Stimulated activated effector memory CD8-positive, alpha-beta T cell treated with anti-CD3 and anti-CD28 coated beads, Interleukin-12 subunit alpha, Interleukin-12 subunit beta, amount 100 ng/mL, for 72 hours (primary cell): ENCODE measurements at places on chromosomes 4 and X.

- DNase-seq, result no peak
Observed at GRCh38 chrX:119880552-119881437, 9.2 kb downstream of the NDUFA1 start.

- DNase-seq, result no peak
Observed at GRCh38 chrX:97860226-97860625, 976.5 kb downstream of the RPA4 start.

GRCh38 chr4:141643557-141643956 lies 7.2 kb downstream of the IL15 start:
- no peak for DNase-seq

GRCh38 chrX:2345562-2345961 lies 155.2 kb downstream of the DHRSX start:
- DNase-seq, result no peak

DNA sequence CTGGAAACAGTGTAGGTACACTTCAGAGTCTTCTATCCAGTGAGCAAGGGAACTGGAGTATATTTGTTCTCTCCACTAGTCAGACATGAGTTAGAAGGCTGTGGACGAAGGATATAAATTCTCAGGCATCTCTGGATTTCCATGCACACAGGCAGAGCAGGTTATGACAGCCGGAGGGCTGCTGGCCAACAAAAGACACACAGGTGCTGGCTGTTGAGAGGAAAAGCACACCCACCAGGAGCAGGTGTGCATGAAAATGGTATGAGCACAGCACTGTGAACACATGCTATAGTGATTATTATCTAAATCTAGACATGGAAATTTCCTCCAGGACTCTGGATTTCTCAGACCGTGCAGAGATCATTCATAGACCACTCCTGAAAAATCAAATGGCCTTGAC lies 444.7 kb upstream of the RPS6KA3 start:
- no peak for DNase-seq

DNA sequence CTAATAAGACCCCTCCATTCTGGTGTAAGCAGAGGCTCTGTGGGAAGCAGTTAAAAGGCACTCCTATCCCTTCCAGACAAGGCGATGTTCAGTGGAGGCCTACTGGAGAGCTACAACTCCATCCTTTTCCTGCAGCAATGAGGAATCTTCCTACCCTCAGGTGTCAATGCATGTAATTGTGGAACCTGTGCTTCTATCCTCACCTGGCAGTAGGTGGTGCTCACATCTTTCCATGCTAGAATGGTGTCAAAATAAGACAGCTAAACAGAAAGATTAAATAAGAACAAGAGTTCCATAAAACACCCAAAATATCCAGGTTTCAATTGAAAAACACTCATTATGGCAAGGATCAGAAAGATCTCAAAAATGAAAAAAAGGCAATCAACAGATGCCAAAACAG lies 224.6 kb downstream of the IL15 start:
- no peak for DNase-seq

DNA sequence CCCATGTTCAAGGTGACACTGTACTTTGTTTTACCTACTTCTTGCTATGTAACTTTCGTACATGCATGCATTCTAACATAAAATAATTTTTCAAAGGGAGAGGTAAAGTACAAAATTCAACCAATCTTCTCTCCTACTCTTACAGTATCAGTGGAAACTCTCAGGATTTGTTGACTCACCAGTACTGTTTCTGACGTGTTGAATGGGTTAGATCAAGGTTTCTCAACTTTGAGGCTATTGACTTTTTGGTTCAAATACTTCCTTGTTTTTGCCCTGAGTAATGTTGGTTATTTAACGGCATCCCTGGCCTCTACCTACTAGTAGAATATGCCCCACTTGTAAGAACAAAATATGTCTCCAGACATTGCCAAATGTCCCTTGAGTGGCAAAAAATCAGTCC lies 94.6 kb upstream of the SMAD1 start:
- DNase-seq, result no peak

- no peak for DNase-seq
Observed at GRCh38 chr4:90542216-90542615, 415.0 kb downstream of the CCSER1 start.
